ENCODE measurements at places on chromosomes 2 and 18.

- no peak for DNase-seq
Observed at GRCh38 chr18:79934311-79935097, 16.9 kb downstream of the SLC66A2 start.

DNA sequence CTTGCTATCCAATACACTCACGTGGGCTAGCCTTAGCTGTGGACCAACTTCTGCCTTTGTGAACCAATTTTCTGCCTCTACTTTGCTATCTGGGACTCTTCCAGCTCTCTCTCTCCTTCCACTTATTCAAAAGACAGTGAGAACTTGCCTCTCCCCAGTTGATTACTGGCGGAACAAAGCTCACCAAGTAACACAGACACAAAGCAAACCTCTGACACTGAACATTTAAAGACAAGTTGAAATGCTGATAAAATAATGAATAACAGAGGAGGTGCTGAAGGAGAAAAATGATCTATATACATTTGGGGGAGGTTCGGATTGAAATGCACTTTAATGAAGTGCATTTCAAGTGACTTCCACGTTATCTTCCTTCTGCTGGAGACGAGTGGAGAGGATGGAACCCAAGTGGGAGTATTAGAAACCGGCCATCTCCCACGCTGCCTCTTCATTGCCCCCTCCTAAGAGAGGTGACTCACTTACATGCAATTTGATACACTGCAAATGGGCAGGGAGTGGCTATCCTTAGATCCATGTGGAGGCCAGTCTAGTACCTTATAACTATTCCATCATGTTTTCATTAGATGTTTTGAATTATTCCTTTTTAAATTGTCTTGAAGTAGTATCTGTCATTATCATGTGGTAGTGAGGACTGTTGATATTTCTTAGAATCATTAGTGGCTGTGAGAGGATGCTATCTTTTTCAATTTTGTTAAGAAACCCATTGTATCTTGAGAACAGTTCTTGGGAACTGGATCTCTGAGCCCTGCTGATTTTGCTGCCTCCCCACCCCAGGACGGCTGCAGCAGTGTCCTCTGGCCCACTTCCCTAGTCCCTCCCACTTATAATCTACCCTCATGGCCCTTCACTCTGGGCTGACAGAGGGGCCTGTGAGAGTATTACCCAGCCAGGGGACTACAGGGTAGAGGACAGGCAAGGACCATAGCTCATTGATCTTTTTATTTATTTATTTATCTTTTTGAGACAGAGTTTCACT lies 6.0 kb upstream of the GLI2 start:
- DNase-seq = no peak

GRCh38 chr2:24761866-24762265 lies 31.3 kb downstream of the PTRHD1 start:
- no peak for DNase-seq

GRCh38 chr2:45852450-45853150 lies 201.1 kb downstream of the PRKCE start:
- DNase-seq = no peak

DNA sequence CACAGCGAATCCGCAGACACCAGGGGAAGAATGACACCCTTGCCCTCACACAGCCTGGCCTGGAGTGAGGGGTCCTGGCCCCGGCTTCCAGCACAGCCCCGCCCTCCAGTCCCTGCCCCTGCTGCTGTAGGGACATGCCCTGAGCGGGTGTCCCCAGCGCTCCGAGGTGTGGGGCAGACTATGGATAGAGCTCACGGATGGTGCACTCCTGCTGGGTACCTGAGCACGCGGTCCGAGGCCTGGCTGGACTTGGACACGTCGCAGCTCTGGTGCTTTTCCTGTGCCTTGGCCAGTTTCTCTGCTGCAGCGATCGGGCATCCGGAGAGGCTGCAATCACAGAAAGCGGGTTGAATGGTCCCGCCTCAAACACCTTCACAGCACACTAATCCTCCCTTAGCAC lies 165.7 kb upstream of the PXDN start:
- no peak for DNase-seq

GRCh38 chr2:108260773-108261172 lies 21.0 kb downstream of the SULT1C3 start:
- DNase-seq = no peak
